Astrocyte (in vitro differentiated cells and primary cell): ENCODE measurements at places on chromosomes 3 and 15. TPM values are rescaled to one million over a fixed set of nuclear protein-coding genes. Genes with fewer than 3 reads are reported as not detected.

DNA sequence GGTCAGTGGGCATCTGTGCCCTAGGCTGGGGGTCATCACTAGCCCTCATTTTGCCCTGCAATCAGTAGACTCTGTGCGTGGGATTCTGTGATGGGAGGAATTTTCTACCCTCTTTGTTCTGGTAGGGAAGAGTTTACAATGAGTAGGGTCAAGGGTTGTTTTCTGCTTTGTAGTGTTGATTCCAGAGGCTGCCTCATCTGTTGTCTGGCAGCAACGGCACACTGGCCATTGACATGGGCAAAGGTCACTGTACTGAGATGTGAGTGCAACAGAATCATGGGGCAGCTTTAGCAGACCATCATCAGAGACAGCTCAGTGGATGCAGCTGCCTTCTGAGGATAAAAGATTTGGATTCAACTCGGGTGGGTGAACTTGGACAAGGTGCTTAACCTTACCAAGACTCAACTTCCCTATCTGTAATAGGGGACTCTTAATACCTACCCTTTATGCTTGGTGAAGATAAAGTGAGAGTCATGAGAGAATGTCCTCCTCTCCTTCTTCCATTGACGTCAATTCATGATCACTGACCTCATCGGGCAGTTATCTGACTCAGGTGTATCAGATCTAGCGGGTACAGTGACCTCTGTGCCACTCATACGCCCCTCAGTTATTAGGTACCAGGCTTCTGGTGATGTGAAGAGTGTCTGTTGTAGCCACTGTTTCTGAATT is 127.5 kb downstream of the RPLP1 start:
- no peak overlapping the region for H3K27ac ChIP-seq
- no peak overlapping the region for H3K4me3 ChIP-seq
- H3K4me1 ChIP-seq: peaks cover 8% of the 10 kb centered on the region
- H3K27me3 ChIP-seq: peaks cover 10% of the 10 kb centered on the region
- no peaks in the 10 kb centered on the region for H3K36me3 ChIP-seq
- DNase-seq: no peak

- no peaks in the 10 kb centered on the region for H3K4me1 ChIP-seq
- no peaks in the 10 kb centered on the region for H3K27me3 ChIP-seq
- DNase-seq: no peak
- no peak overlapping the region for H3K27ac ChIP-seq
- no peak overlapping the region for H3K4me3 ChIP-seq
- H3K36me3 ChIP-seq: no peaks in the 10 kb centered on the region
Observed at GRCh38 chr3:87805670-87806069, 253.1 kb downstream of the CGGBP1 start.

- peak; percentile 75 for DNase-seq
- H3K4me1 ChIP-seq: peaks cover 36% of the 10 kb centered on the region
- no peak overlapping the region for H3K4me3 ChIP-seq
- H3K36me3 ChIP-seq: no peaks in the 10 kb centered on the region
- H3K27me3 ChIP-seq: no peaks in the 10 kb centered on the region
Observed at GRCh38 chr15:62976301-62976881, 66.2 kb upstream of the TPM1 start.

DNA sequence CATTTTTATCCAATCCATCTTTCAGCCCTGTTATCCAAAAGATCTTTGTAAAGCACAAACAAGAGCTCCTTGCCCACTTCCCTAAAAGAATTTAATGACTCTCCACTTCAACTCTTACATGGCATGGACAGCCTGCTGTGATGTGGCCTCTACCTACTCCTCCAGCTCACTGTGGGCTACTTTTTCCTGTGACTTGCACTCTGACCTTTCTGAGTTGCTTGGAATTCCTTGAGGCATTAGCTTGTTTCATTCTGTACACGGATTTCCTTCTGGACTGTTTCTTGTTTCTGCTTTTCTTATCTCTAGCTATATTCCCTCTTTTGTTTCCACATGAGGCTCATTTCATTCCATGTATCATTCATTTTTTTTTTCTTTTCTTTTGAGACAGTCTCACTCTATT is 15.2 kb downstream of the QTRT2 start:
- H3K4me3 ChIP-seq: no peak overlapping the region
- H3K27ac ChIP-seq: no peak overlapping the region
- no peak for DNase-seq
- H3K27me3 ChIP-seq: no peaks in the 10 kb centered on the region

GRCh38 chr3:105518806-105519418 is 152.2 kb downstream of the ALCAM start:
- no peaks in the 10 kb centered on the region for H3K36me3 ChIP-seq
- no peaks in the 10 kb centered on the region for H3K27me3 ChIP-seq
- H3K4me1 ChIP-seq: no peaks in the 10 kb centered on the region

- H3K4me3 ChIP-seq: no peak overlapping the region
- no peaks in the 10 kb centered on the region for H3K4me1 ChIP-seq
- H3K36me3 ChIP-seq: no peaks in the 10 kb centered on the region
- no peaks in the 10 kb centered on the region for H3K27me3 ChIP-seq
Observed at GRCh38 chr3:108234387-108234957, 12.2 kb upstream of the IFT57 start.

DNA sequence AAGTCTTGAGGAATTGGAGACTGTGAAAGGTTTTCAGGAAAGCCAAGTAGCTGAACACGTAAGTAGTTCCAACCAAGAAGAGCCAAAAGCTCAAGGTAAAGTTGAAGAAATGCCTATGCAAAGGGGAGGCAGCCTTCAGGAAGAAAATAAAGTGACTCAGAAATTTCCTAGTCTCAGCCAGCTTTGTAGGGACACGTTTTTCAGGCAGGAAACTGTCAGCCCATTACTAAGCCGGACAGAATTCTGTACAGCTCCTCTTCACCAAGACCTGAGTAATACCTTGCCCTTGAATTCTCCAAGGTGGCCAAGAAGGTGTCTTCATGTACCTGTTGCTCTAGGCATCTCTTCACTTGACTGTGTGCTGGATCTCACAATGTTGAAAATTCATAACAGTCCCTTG is 48.6 kb downstream of the CDAN1 start:
- no peaks in the 10 kb centered on the region for H3K27me3 ChIP-seq
- H3K27ac ChIP-seq: no peak overlapping the region
- peaks cover 16% of the 10 kb centered on the region for H3K36me3 ChIP-seq

GRCh38 chr3:105786241-105786640 is 82.6 kb downstream of the CBLB start:
- no peak overlapping the region for H3K4me3 ChIP-seq
- H3K27me3 ChIP-seq: no peaks in the 10 kb centered on the region

DNA sequence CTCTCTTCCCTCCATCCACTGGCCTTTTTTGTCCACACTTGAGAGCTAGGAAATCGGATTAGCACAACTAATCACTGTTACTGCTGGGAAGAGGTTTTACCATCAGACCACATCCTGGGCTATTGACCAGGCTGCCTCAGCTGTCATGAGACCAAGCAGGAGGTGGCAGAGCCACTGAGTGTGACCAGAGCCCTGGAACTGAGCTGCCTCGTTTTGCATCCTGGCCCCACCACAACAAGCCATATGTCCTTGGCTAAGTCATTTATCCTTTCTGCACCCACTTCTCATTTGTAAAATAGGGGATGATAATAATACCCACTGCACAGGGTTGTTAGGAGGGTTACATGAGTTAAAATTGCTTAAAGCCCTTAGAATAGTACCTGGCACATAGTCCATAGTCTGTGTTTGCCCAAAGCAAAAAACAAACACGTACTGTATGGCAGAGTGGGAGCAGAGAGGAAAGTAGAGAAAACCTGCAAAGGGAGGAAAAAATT is 34.1 kb downstream of the TMEM158 start:
- no peaks in the 10 kb centered on the region for H3K36me3 ChIP-seq
- no peaks in the 10 kb centered on the region for H3K4me1 ChIP-seq
- H3K27me3 ChIP-seq: no peaks in the 10 kb centered on the region
- no peak overlapping the region for H3K4me3 ChIP-seq

GRCh38 chr3:31081018-31081662 is 186.7 kb upstream of the GADL1 start:
- no peak overlapping the region for H3K4me3 ChIP-seq
- no peaks in the 10 kb centered on the region for H3K36me3 ChIP-seq
- no peak overlapping the region for H3K27ac ChIP-seq
- no peaks in the 10 kb centered on the region for H3K27me3 ChIP-seq

- H3K27ac ChIP-seq: no peak overlapping the region
- H3K4me1 ChIP-seq: no peaks in the 10 kb centered on the region
- H3K36me3 ChIP-seq: no peaks in the 10 kb centered on the region
- H3K27me3 ChIP-seq: no peaks in the 10 kb centered on the region
- no peak overlapping the region for H3K4me3 ChIP-seq
- no peak for DNase-seq
Observed at GRCh38 chr3:8387571-8387970, 114.1 kb upstream of the LMCD1 start.

DNA sequence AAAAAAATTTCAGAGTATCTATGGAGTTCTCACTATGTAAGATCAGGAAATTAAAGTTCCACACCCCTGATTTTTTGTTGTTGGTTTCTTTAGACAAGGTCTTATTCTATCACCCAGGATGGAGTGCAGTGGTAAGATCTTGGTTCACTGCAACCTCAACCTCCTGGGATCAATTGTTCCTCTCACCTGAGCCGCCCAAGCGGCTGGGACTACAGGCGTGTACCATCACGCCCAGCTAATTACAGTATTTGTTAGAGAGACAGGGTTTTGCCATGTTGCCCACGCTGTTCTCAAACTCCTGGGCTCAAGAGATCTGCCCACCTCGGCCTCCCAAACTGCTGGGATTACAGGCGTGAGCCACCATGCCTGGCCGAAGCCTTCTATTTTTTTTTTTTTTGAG is 12.4 kb downstream of the QRICH1 start:
- H3K27me3 ChIP-seq: no peaks in the 10 kb centered on the region
- H3K4me3 ChIP-seq: no peak overlapping the region
- peaks cover 18% of the 10 kb centered on the region for H3K36me3 ChIP-seq
- DNase-seq: no peak

GRCh38 chr15:67146234-67146633 is 80.8 kb downstream of the SMAD3 start:
- H3K4me1 ChIP-seq: peaks cover 94% of the 10 kb centered on the region
- no peak overlapping the region for H3K4me3 ChIP-seq
- DNase-seq: peak; percentile 91

- peak overlapping the region; percentile 99 for H3K27ac ChIP-seq
- no peaks in the 10 kb centered on the region for H3K27me3 ChIP-seq
- DNase-seq: peak; percentile 93
Observed at GRCh38 chr15:50353251-50353974, 1.6 kb downstream of the GABPB1 start.

DNA sequence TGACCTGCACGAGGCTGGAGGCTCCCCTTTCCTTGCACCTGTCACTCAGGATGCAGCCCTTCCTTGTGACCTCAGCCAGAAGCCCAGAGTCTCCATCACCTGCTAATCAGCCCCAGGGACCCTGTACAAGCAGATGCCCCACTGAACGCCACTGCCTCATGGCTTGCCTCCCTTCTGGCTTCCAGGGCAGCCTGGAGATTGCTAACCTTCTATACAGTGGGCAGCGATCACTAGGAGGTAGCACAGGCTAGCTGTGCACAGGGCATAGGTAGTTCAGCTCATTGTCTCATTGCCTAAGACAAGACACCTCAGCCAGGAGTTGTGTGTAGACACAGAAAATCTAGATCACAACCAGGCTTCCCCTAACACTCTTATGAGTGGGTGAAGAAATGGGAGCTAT is 49.3 kb downstream of the SSUH2 start:
- peaks cover under 1% of the 10 kb centered on the region for H3K4me1 ChIP-seq
- H3K27me3 ChIP-seq: no peaks in the 10 kb centered on the region
- no peak for DNase-seq
- H3K36me3 ChIP-seq: no peaks in the 10 kb centered on the region

- H3K27ac ChIP-seq: no peak overlapping the region
- peaks cover 12% of the 10 kb centered on the region for H3K4me1 ChIP-seq
- H3K4me3 ChIP-seq: no peak overlapping the region
- no peaks in the 10 kb centered on the region for H3K36me3 ChIP-seq
- H3K27me3 ChIP-seq: no peaks in the 10 kb centered on the region
Observed at GRCh38 chr3:151282921-151283320, 4.6 kb upstream of the P2RY14 start.

GRCh38 chr15:32679298-32679690 is 37.8 kb downstream of the SCG5 start:
- no peaks in the 10 kb centered on the region for H3K36me3 ChIP-seq
- no peak overlapping the region for H3K4me3 ChIP-seq
- no peak for DNase-seq
- no peak overlapping the region for H3K27ac ChIP-seq
- peaks cover 35% of the 10 kb centered on the region for H3K4me1 ChIP-seq

GRCh38 chr3:129535075-129535474 is 6.6 kb downstream of the RHO start:
- H3K27me3 ChIP-seq: no peaks in the 10 kb centered on the region
- peaks cover 4% of the 10 kb centered on the region for H3K4me1 ChIP-seq
- H3K36me3 ChIP-seq: no peaks in the 10 kb centered on the region
- no peak overlapping the region for H3K27ac ChIP-seq
- DNase-seq: no peak

DNA sequence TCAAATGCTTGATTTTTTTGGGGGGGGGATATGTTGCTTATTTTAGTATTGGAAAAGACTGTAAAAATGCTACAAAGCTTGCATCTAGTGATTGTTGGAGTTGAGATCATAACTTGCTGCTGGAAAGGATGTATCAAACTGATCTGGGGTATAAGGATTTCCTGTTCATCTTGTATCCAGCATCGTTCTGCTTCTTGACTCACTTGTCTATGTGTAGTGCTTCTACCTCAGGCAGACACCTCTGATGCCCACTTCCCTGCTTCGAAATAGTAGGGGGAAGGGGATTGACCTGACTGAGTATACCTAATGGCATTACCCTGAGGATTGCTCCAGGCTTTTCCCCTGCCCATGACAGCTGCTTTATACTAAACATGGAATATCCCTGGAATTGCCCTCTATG is 42.7 kb downstream of the STT3B start:
- H3K4me1 ChIP-seq: no peaks in the 10 kb centered on the region
- no peak overlapping the region for H3K4me3 ChIP-seq
- no peak for DNase-seq
- H3K36me3 ChIP-seq: peaks cover 3% of the 10 kb centered on the region
- H3K27me3 ChIP-seq: no peaks in the 10 kb centered on the region
- no peak overlapping the region for H3K27ac ChIP-seq

DNA sequence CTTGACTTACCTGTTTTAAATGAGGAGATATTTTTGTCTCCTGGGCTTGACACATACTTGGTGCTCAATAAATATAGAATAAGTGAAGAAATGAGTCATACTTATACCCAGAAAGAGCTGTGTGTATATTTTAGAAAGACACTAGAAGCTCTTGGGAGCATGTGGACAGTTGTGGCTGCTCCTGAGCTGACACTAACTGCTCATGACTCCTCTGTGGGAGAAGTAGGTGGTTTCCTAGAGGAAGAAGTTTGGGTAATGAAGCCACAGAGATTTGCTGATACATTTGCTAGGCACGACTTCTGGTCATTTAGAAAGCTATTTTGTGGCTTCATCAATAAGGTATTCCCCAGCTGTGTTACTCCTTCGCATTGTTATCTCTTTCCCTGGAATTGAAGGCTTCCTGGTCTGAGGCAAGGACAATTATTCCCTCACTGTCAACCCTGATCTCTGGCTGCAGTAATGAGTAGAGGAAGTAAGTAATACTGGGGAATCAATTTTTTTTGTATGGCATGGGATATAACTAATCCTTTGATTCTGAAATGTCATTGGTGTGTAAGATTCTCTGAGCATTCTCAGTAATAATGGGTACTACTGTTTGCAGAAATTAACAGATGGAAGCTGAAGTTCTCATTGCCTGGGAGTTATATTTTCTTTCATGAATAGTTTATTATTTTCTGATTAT is 79.6 kb upstream of the DCBLD2 start:
- peak overlapping the region; percentile 63 for H3K4me3 ChIP-seq
- no peaks in the 10 kb centered on the region for H3K36me3 ChIP-seq
- peak; percentile 98 for DNase-seq

GRCh38 chr3:85535517-85535916 is 576.7 kb downstream of the CADM2 start:
- no peak for DNase-seq
- H3K27me3 ChIP-seq: no peaks in the 10 kb centered on the region
- no peaks in the 10 kb centered on the region for H3K36me3 ChIP-seq
- H3K4me3 ChIP-seq: no peak overlapping the region

The C3orf38 gene
- total RNA-seq: 35.0 and 37.9 TPM in 2 replicates

The ARGFX gene
- not detected in 2 replicates for total RNA-seq

The IQSEC1 gene
- 29.5 and 31.0 TPM in 2 replicates for total RNA-seq

The NR1I2 gene
- total RNA-seq: not detected in 2 replicates

The COX17 gene
- 22.8 and 24.3 TPM in 2 replicates for total RNA-seq

The POU1F1 gene
- not detected in 2 replicates for total RNA-seq
